ENCODE measurements at places on chromosomes 2 and 18. TPM values are rescaled to one million over a fixed set of nuclear protein-coding genes. Genes with fewer than 3 reads are reported as not detected.

- H3K36me3 ChIP-seq, result no peaks in the 10 kb centered on the region
- H3K27me3 ChIP-seq, result no peaks in the 10 kb centered on the region
- no peak overlapping the region for H3K4me3 ChIP-seq
- no peak overlapping the region for H3K27ac ChIP-seq
Observed at GRCh38 chr2:44707945-44708660, 233.4 kb upstream of the SIX3 start.

The MFSD2B gene
- polyA plus RNA-seq, result 0.02 TPM

- no peak overlapping the region for H3K4me3 ChIP-seq
- H3K36me3 ChIP-seq, result no peaks in the 10 kb centered on the region
- DNase-seq, result no peak
- H3K27ac ChIP-seq, result no peak overlapping the region
- H3K4me1 ChIP-seq, result no peaks in the 10 kb centered on the region
- no peaks in the 10 kb centered on the region for H3K27me3 ChIP-seq
Observed at GRCh38 chr2:149271575-149271974, 58.8 kb upstream of the LYPD6 start.

The IKZF2 gene
- polyA plus RNA-seq, result 1.8 TPM

- no peak for DNase-seq
- H3K27ac ChIP-seq, result no peak overlapping the region
- no peaks in the 10 kb centered on the region for H3K4me1 ChIP-seq
- no peak overlapping the region for H3K4me3 ChIP-seq
- no peaks in the 10 kb centered on the region for H3K27me3 ChIP-seq
Observed at GRCh38 chr2:232573771-232574435, 23.4 kb downstream of the EIF4E2 start.

- H3K27me3 ChIP-seq, result no peaks in the 10 kb centered on the region
- H3K4me1 ChIP-seq, result no peaks in the 10 kb centered on the region
- H3K4me3 ChIP-seq, result no peak overlapping the region
- no peak overlapping the region for H3K27ac ChIP-seq
- H3K36me3 ChIP-seq, result no peaks in the 10 kb centered on the region
- no peak for DNase-seq
Observed at GRCh38 chr2:71298914-71299313, 32.7 kb upstream of the ZNF638 start.

DNA sequence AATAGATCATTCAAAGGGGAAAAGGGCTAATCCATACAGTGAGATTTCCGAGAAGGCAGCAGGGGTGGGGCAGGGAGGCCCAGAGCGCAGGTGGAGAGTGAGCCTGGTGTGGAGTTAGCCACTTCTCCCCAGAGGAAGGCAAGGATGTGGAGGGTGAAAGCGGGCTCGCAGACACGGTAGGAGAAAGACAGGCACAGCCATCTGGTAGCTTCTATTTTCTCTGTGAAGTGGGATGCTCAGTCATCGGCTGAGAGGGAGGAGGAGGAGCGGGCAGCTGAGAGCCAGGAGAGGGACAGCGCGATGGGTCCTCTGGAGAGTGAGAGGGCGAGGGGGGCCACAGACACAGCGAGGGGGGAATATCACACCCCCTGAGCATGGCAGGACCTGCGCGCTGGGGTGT is 153.3 kb upstream of the NDUFV2 start:
- no peak overlapping the region for H3K27ac ChIP-seq
- H3K36me3 ChIP-seq, result no peaks in the 10 kb centered on the region
- DNase-seq, result no peak
- no peak overlapping the region for H3K4me3 ChIP-seq

DNA sequence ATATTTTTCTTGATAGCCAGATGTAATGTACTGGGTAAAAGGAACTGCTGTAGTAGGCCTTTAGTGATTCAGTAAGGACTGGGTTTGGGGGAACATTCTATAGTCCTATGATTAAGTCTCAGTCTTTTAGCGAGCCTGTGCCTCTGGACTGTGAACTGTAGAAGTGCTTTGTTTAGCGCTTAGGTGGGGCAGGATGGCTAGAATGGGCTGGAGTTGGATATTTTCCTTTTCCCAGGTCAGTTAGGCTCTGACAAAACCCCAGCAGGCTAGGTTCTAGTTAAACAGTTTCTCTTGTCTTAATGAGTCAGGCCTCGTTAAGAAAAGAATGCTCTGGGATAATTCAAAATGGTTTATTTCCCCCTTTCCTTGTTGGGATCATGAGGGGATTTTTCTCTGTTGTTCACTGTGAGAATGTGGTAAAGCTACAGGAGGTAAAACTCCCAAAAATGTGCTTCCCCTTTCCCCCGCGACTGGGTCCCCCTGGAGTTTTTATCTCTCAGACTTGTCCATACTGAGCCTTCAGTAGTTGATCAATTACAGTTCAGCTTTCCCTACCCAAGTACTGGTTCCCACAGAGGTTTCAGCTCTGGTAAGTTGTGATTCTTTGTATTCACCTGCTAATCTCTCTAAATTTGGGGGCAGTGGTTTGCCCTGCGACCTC is 31.5 kb downstream of the EHBP1 start:
- H3K27ac ChIP-seq, result no peak overlapping the region
- peaks cover 9% of the 10 kb centered on the region for H3K4me1 ChIP-seq
- H3K4me3 ChIP-seq, result no peak overlapping the region
- H3K36me3 ChIP-seq, result no peaks in the 10 kb centered on the region
- no peak for DNase-seq
- H3K27me3 ChIP-seq, result no peaks in the 10 kb centered on the region

DNA sequence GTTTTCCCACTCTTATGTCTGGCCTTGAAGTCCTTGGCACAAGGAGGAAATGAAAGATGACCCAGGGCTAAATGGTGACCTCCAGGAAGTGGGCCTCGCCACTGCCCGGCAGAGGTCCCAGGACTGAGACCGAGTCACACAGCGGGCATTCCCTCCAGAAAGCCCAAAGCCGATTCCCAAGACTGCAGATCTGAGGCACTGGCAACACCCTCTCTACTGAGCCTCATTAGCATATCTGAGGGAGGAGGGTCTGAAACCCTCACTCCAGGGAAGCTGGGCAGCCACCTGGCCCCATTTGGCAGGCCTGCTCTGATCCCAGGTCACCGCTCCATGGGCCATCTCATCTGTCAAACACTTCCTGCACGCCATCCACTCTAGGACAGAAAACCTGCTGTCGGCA is 29.1 kb downstream of the FAM178B start:
- H3K27me3 ChIP-seq, result no peaks in the 10 kb centered on the region
- no peak for DNase-seq
- H3K36me3 ChIP-seq, result no peaks in the 10 kb centered on the region
- H3K27ac ChIP-seq, result no peak overlapping the region
- peaks cover 16% of the 10 kb centered on the region for H3K4me1 ChIP-seq

DNA sequence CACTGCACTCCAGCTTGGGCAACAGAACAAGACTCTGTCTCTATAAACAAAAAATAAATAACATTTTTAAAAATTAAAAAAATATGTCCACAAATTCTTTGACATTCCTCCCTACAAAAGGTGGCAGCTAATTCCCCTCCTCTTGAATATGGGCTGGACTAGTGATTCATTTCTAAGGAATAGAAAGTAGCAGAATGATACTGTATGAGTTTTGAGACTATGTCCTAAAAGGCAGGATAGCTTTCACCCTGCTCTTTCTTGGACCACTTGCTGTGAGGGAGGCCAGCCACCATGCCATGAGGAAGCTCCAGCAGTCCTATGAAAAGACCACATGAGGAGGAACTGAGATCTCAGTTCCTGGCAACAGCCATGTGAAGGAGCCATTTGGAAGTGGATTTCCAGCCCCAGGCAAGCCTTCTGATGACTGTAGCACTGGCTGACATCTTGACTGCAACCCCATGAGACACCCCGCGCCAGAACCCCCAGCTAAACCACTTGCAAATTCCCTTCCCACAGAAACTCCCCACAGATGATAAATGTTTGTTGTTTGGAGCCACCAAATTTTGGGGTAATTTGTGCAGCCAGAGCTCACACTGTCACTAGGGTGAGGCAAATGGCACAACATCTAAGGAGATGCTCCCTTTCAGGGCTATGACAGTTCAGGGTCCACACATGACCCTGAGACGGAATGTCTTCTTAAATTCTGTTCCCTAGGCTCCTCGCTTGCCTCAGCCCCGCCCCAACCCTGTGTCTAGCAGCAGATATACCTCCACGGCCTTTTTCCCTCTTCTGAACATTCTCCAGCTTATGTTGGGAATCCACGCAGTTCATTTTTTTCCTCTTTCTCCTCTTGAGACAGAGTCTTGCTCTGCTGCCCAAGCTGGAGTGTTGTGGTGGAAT is 17.1 kb upstream of the ATOH8 start:
- H3K27me3 ChIP-seq, result no peaks in the 10 kb centered on the region
- H3K4me1 ChIP-seq, result peaks cover 12% of the 10 kb centered on the region

DNA sequence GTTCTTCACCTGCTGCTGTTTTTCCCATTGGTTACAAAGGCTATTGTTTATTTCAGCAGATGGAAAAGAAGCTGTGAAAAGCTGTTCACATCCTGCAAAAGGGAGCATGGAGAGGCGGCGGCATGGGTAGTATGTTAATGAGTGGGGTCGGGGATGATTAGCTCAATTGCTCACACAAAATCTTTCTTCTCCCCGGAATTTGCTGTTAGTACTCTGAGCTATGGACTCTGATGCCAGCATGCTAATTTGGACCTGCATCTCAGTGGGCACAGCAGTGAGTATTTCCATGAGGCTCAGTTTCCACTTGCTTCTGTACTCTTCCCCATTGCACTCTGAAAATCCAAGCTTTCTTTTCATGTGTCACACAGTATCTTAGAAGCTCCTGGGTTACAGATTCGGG is 61.6 kb downstream of the DNER start:
- H3K27me3 ChIP-seq, result no peaks in the 10 kb centered on the region
- no peaks in the 10 kb centered on the region for H3K4me1 ChIP-seq
- no peak overlapping the region for H3K27ac ChIP-seq
- DNase-seq, result no peak

- H3K4me3 ChIP-seq, result no peak overlapping the region
- DNase-seq, result no peak
- peaks cover 19% of the 10 kb centered on the region for H3K4me1 ChIP-seq
- no peaks in the 10 kb centered on the region for H3K36me3 ChIP-seq
- H3K27ac ChIP-seq, result peak overlapping the region; percentile 72
Observed at GRCh38 chr18:58915006-58915799, 50.5 kb downstream of the ZNF532 start.

GRCh38 chr18:3368193-3368592 is 81.8 kb upstream of the TGIF1 start:
- no peaks in the 10 kb centered on the region for H3K36me3 ChIP-seq
- no peaks in the 10 kb centered on the region for H3K4me1 ChIP-seq
- H3K4me3 ChIP-seq, result no peak overlapping the region
- no peak overlapping the region for H3K27ac ChIP-seq

DNA sequence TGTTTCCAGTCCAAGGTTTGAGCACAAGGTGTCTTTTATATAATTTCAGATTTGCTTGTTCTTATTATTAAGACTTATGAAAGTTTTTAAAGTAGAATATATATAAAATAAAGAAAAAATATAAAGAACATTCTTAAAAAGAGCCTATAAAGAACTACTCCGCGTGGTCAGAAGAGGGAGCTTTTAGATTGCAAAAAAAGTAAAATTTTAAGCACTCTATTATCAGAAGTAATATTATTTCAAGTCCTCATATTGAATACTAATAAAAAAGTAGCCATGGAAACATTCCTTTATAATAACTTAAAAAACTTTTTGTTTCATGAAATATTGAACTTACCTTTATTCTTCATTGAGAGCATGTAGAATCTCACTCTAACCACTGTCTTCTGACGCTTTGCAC is 51.4 kb downstream of the LINC00305 start:
- DNase-seq, result no peak
- H3K36me3 ChIP-seq, result no peaks in the 10 kb centered on the region
- H3K27ac ChIP-seq, result no peak overlapping the region
- H3K4me3 ChIP-seq, result no peak overlapping the region

GRCh38 chr2:160221391-160222276 is 21.6 kb upstream of the ITGB6 start:
- H3K36me3 ChIP-seq, result no peaks in the 10 kb centered on the region
- peaks cover 11% of the 10 kb centered on the region for H3K4me1 ChIP-seq
- no peak overlapping the region for H3K4me3 ChIP-seq
- H3K27me3 ChIP-seq, result no peaks in the 10 kb centered on the region

DNA sequence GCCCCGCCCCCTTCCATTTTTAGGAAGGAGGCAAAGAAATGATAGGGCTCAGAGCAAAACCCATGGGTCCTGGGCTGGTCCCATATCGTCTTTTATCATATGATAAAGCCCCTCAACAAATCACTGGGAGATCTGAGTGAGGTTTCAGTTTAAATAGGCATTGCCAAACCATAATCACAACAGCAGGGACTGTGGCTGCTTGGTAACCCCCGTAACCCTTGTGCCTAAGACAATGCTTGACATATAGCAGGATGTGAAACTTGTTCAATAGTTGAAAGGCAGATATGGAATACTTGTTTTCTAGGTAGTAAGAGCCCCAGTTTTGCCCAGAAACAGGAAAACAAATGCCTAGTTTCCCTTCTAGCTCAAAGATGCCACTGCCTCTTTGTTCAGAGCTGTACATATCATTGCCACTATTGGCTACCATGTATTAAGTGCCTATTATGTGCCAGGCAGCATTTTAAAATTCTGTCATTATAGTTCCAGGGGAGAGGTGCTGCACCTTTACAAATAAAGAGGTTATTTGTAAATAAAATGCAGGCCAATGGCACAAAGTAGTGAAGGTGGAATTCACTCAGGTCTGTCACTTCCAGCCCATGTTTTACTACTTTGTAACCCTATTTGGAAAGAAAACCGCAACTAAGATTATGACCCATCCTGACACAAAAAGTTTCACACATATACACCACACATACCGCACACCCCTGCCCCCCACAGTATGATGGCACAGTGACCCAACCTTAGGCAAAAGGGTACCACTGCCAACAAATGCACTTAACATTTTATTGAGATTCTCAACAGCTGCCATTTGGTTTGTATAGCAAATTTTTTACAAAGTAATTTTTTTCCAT is 14.2 kb downstream of the NAGK start:
- H3K27me3 ChIP-seq, result no peaks in the 10 kb centered on the region
- no peak for DNase-seq
- H3K27ac ChIP-seq, result no peak overlapping the region

DNA sequence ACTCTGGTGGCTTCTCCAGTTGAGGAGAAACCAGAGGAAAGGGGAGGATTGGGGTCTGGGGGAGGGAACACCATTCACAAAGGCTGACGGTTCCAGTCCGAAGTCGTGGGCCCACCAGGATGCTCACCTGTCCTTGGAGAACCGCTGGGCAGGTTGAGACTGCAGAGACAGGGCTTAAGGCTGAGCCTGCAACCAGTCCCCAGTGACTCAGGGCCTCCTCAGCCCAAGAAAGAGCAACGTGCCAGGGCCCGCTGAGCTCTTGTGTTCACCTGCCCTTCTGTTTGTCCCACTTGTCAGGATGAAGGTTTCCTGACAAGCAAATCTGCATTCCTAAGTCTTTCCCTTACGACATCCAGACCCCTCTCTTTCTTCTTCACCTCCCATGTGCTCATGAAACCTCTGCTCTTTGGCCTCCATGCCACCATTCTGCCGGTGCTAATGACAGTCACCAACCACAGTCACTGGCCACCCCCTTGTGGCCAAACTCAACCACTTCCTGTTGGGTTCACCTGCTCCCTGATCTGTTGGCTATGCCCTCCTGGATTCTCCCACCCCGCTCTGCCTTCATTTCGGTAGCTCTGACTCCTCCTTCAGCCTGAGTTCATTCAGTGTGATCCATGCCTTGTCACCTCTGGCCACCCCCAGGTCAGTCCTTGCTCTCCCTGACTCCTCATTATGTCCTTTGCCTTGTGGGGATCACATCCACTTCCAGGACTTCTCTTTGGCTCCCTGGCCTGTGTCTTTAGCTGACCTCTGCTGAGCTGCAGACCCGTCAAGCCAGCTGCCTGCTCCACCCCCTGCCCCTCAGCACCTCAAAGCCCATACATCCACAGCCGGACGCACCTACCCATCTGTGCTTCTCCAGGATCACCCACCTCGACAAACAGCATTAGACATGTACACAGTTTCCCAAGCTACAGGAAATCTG is 17.6 kb downstream of the EMX1 start:
- H3K27ac ChIP-seq, result no peak overlapping the region
- H3K36me3 ChIP-seq, result no peaks in the 10 kb centered on the region
- H3K27me3 ChIP-seq, result no peaks in the 10 kb centered on the region
- H3K4me3 ChIP-seq, result no peak overlapping the region
- peaks cover 4% of the 10 kb centered on the region for H3K4me1 ChIP-seq
